ENCODE measurements at places on chromosomes 11 and 22.

- peak; percentile 36 for DNase-seq
Observed at GRCh38 chr22:31128156-31128555, 5.4 kb downstream of the INPP5J start.

DNA sequence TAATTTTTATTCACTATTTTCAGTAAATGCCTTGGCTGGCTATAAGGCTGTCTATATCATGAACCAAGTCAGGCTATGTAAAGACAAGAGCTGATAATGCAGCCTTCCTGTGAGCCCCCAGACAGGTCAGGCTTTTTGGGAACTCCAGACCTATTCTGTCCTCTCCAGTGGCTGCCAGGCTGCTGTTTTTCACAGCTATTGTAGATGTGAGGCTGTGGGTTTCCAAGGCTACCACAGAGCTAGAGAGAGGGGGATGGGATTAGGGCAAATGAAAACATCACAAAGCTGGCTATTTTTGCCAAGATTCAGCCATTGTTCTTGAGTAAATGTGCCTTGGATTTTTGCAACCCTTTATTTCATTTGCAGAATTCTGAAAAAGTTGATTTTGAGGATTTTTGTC lies 55.7 kb upstream of the SORL1-AS1 start:
- DNase-seq = no peak

- DNase-seq = no peak
Observed at GRCh38 chr22:43546186-43546585, 134.4 kb downstream of the MPPED1 start.

GRCh38 chr11:57223601-57224000 lies 13.4 kb downstream of the APLNR start:
- no peak for DNase-seq

DNA sequence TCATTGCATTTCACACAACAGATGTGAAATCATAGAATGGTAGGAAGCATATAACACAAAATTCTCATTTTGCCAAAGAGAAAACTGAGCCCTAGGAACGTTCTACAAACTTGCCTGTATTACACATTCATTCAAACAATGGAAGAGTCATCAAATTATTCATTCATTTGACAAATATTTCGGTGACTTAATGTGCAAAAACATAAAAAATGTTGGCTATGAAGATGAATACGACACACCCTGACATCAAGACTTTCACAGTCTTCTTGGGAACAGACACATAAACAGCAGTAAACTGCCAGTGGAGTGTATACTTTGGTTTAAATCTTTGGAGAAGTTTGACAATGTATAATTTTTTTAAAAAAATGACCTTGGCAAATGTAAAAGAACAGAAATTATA lies 20.4 kb upstream of the C11orf87 start:
- no peak for DNase-seq

DNA sequence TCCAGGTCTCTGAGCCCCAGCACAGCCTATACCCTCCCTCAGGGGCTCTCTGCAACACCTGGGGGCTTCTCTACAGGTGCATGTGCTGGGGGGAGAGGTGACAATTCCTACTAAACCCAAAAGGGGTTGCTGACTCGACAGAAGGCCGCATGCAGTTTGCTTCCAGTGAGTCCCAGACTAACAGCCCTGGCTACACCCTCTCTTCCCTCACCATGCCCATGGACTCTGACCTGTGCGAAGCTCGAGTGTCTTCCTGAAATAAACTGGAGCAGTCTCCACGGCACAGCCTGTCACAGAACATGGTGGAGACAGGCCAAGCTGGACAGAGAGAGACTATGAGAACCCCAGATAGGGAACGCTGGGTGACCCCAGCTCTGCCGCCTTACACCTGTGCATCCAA lies 16.6 kb downstream of the PLEKHA7 start:
- DNase-seq = no peak

GRCh38 chr11:86931548-86932258 lies 23.5 kb downstream of the FZD4 start:
- DNase-seq = no peak

GRCh38 chr22:39932166-39932565 lies 28.0 kb upstream of the TMA7B start:
- DNase-seq = no peak

- no peak for DNase-seq
Observed at GRCh38 chr11:70556884-70557741, 158.8 kb downstream of the CTTN start.

- DNase-seq = no peak
Observed at GRCh38 chr11:14179116-14179820, 179.7 kb downstream of the RRAS2 start.

GRCh38 chr11:115590254-115590653 lies 86.0 kb upstream of the CADM1 start:
- no peak for DNase-seq

GRCh38 chr11:32574421-32574820 lies 9.2 kb upstream of the EIF3M start:
- no peak for DNase-seq

GRCh38 chr22:41471568-41471967 lies 2.7 kb downstream of the ACO2 start:
- no peak for DNase-seq

DNA sequence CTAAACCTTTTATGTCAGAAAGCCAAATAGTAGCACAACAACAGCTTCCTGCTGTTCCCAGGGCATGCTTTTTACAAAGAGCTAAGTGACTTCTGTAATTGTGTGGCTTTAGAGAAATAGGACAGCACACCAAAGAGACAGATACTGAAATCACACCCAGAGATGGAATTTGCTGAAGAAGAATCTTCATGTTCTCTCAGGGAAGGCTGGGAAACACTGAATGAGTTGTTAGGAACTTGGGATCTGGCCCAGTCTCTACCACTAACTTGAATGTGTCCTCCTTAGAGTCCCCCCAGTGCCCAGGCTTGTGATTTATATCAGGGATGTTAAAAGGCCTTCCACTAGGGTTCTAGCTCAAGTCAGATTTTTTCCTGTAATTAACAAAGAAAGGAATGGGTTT lies 175.2 kb downstream of the DBX1 start:
- DNase-seq = no peak

- DNase-seq = no peak
Observed at GRCh38 chr11:119432484-119433357, 9.7 kb upstream of the THY1 start.

GRCh38 chr11:63944987-63945386 lies 6.2 kb downstream of the NAA40 start:
- no peak for DNase-seq

GRCh38 chr22:49016909-49017481 lies 810.7 kb downstream of the BRD1 start:
- peak; percentile 19 for DNase-seq

DNA sequence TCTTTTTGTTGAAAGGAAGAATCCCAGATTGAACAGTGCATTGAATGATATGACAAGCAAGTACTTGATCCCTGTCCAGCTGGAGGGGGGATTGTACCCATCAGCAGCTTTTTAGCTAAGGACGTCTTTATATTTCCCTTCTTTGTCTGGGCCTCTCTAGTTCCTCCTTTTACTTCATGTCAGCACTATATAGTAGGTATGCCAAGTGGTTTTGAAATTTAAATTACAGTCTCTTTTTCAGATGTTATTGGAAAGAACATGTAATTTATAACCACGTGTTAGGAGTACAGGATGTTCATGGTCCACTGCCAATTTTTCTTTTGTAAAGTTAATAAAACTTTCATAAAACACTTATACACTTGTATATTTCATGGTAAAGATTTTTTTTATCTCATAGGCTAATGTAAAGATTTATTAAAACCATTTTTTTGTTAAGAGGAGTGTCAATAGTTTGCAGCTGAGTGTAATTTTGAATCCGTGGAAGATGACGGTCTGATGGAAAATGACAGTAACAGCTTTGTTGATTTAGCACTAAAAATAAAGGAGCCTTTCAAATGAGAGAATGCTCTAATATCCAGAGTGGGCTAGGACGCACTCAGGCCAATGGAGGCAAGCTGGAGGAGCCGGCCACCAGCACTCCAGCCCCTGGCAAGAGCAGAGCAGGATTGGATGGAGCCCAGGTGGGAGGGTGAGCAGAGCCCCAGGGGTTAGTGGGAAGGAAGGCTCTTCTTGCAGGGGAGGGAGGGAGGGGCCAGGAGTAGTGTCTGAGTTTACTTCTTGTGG lies 488.3 kb downstream of the INSC start:
- no peak for DNase-seq

DNA sequence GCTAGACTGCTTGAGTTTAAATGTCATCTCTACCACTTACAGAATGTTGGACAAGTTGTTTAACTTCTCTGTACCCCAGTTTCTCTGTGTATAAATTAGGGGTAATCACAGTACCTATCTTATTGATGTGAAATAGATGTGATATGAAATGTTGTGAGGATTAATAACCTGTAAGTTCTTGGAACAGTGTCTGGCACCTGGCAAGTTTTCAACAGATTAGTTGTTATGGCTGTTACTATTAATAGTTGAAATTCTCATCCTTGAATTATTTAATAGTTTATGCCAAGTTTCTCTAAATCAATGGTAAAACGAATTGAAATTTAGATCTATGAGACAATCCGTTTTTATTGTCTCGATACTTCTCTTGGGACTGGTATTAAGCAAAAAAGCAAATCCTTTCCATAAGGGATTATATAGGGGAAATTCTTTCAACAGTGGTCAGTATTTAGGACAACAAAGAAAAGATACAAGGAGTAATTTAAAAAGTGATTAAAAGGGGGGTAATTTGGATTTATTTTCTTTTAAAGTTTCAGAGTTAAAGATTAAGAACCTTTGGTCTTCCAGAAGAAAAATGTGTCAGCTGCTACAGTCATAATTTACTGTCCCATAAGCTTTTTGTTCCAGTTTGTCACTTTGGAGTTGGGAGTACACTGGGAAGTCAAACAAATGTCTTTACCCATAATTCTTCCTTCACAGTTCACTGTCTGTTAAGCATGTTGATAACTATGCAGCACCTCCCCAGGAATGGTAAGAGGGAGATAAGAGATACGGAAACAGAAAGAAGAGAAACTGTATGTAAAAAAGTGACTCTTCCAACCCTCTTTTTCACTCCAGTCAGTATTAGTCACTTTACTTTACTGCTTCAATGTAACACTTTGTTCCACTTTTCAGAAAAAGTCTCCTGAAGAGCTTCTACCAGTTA lies 13.2 kb downstream of the PDE3B start:
- no peak for DNase-seq

DNA sequence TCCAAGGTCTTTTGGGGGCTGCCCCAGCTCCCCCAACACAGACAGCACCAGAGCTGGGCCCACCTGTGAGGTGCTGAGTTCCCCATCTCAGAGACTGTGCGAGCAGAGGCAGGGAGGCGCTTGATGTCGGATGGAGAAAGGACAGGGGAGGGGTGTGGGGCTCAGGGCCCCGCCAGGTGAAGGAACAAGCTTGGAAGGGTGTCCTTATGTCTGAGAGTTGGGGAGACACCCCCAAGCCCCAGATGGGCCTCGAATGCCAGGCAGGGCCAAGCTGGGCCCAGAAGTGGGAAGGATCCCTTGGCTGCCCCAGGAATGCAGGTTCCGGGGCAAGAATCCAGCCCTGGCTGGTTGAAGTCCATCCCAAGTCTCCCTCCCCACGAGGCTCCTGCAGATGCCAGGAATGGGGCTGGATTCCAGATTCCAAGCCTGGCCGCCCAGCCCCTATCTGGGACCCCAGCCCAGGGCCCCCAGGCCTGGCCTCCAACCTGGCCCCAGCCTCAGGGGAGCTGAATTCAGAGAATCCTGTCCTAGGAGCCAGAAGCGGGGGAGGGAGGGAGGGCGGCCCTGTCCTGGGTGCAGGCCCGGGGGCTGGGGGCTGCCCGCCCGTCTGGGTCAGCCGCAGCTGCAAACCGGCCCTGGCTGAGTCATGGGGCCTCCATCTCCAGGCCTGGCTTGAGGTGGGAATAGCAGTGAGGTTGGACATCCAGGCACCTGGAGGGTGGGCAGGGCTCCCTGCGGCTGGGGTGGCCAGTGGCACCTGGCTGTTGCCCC lies 50.9 kb downstream of the CDKN1C start:
- no peak for DNase-seq

GRCh38 chr11:122186439-122187080 lies 70.5 kb upstream of the BLID start:
- no peak for DNase-seq

GRCh38 chr11:75313513-75314272 lies 37.8 kb downstream of the ARRB1 start:
- DNase-seq = no peak

DNA sequence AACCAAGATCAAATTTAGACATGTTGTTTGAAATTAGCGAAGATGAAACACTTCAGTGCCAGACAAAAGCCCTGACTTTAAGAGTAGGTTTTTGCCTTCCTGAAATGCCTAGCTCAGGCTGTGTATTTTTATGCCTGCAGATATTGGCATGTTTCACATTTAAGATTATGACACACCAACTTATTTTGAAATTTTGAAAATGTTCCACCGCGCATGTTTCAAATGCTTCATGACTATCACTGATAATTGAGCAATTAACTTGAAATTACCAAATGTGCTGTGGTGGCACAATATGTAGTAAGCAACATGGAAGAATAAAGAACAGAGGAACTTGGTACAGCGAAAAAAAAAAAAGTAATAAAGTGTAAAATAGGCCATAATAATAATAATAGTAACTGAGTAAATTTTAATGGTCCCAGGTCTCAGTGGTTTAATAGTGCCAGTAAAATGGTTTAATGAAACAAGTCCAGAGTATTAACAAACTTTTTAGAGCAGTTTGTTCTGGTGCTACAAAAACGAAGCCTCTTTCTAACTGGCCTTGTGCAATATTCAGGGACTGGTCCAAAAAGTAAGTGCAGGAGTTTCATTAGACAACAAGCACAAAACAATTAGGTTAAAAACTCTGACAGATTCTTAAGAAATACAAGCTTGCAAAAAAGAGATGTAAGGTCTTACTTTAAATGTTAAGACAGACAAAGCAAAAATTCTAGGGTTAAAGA lies 112.5 kb upstream of the SOX6 start:
- DNase-seq = no peak

DNA sequence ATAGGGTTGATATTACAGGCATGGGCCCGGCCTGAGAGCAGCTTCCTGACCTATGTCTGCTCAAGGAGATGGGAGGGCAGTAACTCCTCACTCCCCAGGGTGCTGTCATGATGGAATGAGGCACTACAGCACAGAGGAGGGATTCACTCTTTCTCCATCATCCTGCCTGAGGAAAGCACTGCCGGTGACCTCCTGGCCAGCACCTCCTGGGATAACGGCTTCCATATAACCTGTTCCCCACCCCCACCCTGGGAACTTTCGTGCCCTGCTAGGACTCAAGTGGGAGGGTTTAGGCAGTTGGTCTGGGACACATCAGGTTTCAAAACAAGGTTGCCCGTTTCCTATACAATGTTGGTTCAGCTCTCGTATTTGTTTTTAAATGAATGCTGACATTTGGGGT lies 42.7 kb upstream of the MN1 start:
- DNase-seq = no peak

DNA sequence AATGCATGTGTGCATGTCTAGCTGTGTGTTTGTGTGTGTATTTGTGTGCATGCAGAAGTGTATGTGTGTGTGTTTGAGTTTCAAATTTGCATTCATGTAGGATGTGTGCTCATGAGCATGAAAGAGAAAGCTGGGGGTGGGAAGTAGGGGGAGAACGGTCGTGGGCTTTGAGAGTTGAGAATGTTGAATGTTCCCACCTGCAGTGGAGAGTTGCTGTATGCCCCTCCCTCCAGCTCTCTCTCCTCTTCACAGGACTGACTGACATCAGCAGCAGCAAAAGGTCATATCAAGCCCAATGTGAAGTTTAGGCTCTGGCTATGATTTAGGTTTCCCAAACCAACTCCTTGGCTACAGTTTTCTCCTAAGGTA lies 63.8 kb upstream of the RRAS2 start:
- no peak for DNase-seq
